ENCODE measurements at places on chromosomes 16 and 17. TPM values are rescaled to one million over a fixed set of nuclear protein-coding genes. Genes with fewer than 3 reads are reported as not detected.

C17orf113 gene
- total RNA-seq, result 4.7 TPM

DRG2 gene
- total RNA-seq, result 54.8 TPM

NHLRC4 gene
- total RNA-seq, result not detected

CLEC19A gene
- total RNA-seq, result not detected

PPP1R27 gene
- total RNA-seq, result 0.93 TPM

FN3K gene
- total RNA-seq, result 55.7 TPM

KRT33A gene
- total RNA-seq, result not detected

MFAP4 gene
- not detected for total RNA-seq

GINS2 gene
- total RNA-seq, result 52.5 TPM

HCRT gene
- total RNA-seq, result not detected

RPS6KB1 gene
- total RNA-seq, result 66.9 TPM

CA5A gene
- 0.74 TPM for total RNA-seq

SCNN1B gene
- not detected for total RNA-seq

CACNG1 gene
- not detected for total RNA-seq

USH1G gene
- total RNA-seq, result 0.48 TPM

Data from Caco-2 (cell line).